Activated CD4-positive, alpha-beta T cell treated with anti-CD3 and anti-CD28 coated beads, Interleukin-2, amount 10 ng/mL, durations not matched to agents 7 days and 5 days (primary cell): ENCODE measurements at places on chromosomes 2 and 18. TPM values are rescaled to one million over a fixed set of nuclear protein-coding genes. Genes with fewer than 3 reads are reported as not detected.

- H3K4me3 ChIP-seq, result no peak overlapping the region
- H3K4me1 ChIP-seq, result peaks cover 93% of the 10 kb centered on the region
- H3K27ac ChIP-seq, result peak overlapping the region; percentile 100
- peaks cover 54% of the 10 kb centered on the region for H3K36me3 ChIP-seq
- H3K27me3 ChIP-seq, result no peaks in the 10 kb centered on the region
- DNase-seq, result no peak
Observed at GRCh38 chr2:195538937-195539336, 118.1 kb upstream of the SLC39A10 start.

- H3K27me3 ChIP-seq, result peaks cover 8% of the 10 kb centered on the region
- H3K4me3 ChIP-seq, result no peak overlapping the region
- no peaks in the 10 kb centered on the region for H3K36me3 ChIP-seq
- no peaks in the 10 kb centered on the region for H3K4me1 ChIP-seq
- DNase-seq, result no peak
- H3K27ac ChIP-seq, result no peak overlapping the region
Observed at GRCh38 chr2:157291018-157291417, 33.5 kb downstream of the GALNT5 start.

DNA sequence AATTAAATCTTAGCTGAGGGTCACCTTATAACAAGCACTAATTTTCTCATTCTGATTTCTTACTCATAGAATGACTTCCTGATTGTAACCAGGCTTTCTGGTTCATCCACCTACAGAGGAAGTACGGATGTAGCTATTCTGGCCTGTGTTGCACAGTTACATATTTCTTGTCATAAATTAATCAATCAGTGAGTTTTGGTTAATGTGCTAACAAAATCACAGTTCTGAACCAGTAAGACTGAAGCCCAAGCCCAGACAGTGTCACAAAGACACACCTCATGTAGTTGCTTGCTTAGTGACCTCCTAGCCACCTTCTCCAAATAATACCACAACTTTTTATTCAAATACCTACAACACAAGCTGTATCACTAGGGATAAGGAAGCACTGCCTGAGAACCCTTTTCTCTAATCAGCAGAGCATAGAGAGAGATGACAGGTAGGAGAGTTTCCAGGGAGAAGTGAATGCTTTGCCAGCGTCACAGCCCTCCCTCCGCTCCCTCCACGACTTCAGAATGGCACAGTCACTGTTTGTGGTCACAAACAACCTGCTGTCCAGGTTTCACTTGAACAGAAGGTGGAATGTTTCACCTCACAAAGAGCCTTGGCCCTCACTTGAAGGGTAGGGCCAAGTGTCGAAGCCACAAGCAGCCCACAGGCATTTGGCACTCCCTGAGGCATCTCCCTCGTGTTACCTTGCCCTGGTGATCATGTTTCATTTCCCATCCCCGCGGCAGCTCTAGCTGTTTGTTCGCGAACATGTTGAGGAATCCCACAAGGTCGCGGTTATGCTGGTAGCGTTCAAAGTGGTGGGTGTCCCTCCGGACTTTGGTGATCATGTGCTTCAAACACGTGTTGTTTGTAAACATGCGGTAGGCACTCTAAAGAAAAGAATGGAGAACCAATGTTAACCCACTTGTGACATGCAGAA, 120.8 kb upstream of the STK17B start:
- DNase-seq, result no peak
- no peaks in the 10 kb centered on the region for H3K27me3 ChIP-seq
- peaks cover 4% of the 10 kb centered on the region for H3K36me3 ChIP-seq

ANKRD29 gene
- 0.25 TPM for total RNA-seq

DNA sequence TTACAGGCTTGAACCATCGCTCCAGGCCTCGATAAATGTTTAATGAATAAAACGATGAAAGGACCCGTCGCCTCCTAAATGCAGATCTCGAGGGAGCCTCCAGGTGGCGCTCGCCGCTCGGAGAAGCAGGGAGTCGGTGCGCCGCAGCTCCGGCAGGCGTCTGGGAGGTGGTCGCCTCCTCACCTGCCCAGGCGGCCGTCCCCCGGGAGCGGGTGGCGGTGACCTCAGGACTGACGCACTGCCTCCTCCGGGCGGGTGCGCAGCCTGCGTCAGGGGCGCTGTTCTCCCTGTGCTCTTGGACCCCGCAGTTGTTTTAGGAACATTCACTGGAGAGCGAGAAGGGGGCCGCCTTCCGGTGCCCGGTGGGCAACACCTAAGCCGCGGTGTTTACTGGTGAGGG, 38.6 kb upstream of the POLE4 start:
- H3K27ac ChIP-seq, result no peak overlapping the region
- peak; percentile 68 for DNase-seq
- peaks cover 27% of the 10 kb centered on the region for H3K27me3 ChIP-seq
- H3K4me3 ChIP-seq, result no peak overlapping the region
- peaks cover 12% of the 10 kb centered on the region for H3K4me1 ChIP-seq
- H3K36me3 ChIP-seq, result no peaks in the 10 kb centered on the region

FSHR gene
- total RNA-seq, result not detected

DNA sequence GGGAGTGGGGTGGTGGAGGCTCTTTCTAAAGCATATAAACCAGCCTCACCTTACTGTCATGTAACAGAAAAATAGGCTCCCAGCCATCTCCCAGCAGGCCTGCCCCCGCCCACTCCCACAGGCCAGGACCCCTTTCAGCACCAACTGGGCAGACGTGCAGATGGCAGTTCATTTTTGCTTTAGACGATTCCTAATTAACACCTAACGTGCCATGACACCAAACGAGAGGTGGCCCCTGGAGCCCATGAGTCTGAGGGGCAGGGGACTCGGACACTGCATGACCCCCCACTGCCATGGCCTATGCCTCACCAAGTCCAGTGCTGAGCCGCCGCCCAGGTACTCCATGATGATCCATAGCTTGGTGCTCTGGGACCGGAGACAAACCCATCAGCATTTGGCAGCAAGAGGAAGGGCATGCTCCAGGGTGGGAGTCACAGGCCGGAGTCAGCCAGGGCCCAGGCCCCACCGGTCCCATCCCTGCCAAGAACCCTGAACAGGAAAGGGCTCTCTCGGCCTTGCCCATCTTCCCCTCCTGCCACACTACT, 7.9 kb downstream of the STK25 start:
- H3K27ac ChIP-seq, result peak overlapping the region; percentile 9
- peaks cover 5% of the 10 kb centered on the region for H3K36me3 ChIP-seq
- no peaks in the 10 kb centered on the region for H3K27me3 ChIP-seq

- H3K27me3 ChIP-seq, result no peaks in the 10 kb centered on the region
- no peaks in the 10 kb centered on the region for H3K36me3 ChIP-seq
- H3K27ac ChIP-seq, result no peak overlapping the region
- DNase-seq, result no peak
Observed at GRCh38 chr18:32683044-32683443, 89.8 kb downstream of the KLHL14 start.

MROH2A gene
- total RNA-seq, result not detected

DNA sequence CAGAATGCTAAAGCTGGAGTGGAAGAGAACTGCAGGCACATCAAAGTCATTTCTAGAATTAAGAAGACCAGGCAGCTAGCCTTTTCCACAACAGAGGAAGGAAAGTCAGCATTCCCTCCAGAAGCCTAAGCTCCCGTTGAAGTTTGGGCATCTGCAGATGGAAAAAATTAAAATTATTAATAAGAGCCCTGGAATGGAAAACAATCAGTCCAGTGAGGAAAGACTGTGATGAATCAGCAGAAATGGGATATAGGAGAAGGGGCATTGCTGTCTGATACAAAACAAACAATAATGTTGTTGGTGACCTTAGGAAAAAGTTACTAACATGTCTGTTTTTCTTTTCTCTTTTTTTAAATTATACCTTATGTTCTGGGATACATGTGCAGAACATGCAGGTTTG, 450.7 kb upstream of the SLC14A2 start:
- H3K4me1 ChIP-seq, result no peaks in the 10 kb centered on the region
- H3K27ac ChIP-seq, result no peak overlapping the region
- DNase-seq, result no peak
- peaks cover 5% of the 10 kb centered on the region for H3K27me3 ChIP-seq

- H3K27me3 ChIP-seq, result peaks cover 78% of the 10 kb centered on the region
- no peak overlapping the region for H3K27ac ChIP-seq
- H3K4me3 ChIP-seq, result no peak overlapping the region
Observed at GRCh38 chr18:78986018-78986481, 6.4 kb downstream of the SALL3 start.

DNA sequence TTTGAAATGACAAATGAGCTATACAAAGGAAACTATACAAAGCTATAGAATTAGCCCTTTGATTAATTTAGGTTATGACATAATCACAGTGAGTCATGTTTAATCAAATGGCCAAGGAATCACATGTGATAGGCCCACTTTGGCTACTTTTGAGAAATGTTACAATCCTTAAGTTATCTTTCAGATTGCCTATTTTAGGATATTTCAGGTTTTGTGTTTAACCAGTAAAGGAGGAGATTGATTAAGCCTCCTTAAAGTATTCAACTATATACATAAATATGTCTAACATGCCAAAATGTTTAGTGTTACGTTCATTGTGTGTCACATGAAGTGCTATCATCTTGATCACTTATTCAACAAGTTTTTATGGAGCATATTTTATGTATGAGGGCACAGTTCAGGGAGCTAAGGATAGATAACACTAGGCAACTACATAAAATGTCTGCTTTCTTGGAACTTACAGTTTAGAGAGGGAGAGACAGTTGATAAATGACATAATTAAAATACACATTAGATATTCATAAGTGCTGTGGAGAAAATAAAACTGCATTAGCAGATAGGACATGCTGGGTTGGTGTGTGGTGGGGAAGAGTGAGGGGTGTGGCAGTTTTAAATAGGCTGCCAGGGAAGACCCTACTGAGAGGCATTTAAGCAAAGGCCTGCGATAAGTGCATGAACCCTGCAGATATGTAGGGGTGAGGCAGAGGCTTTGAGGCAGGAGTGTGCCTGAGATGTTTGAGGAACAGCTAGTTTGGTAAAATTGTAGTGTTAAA, 77.2 kb downstream of the LTBP1 start:
- DNase-seq, result no peak
- peaks cover 28% of the 10 kb centered on the region for H3K27me3 ChIP-seq
- H3K36me3 ChIP-seq, result no peaks in the 10 kb centered on the region
- H3K27ac ChIP-seq, result no peak overlapping the region
- H3K4me1 ChIP-seq, result no peaks in the 10 kb centered on the region

DNA sequence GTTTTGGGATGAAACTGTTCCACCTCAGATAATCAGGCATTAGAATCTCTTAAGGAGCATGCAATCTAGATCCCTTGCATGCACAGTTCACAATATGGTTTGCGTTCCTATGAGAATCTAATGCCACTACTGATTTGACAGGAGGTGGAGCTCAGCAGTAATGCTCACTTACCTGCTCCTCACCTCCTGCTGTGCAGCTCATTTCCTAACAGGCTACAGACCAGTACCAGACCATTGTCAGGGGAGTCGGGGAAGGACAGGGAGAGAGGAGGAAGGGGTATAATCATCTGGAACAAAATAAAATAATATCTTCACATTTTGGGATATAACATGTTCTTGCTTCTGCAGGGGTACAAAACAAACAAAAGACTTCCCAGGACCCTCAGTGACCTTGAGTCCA, 532.0 kb upstream of the FSHR start:
- H3K4me1 ChIP-seq, result no peaks in the 10 kb centered on the region
- no peak overlapping the region for H3K27ac ChIP-seq
- H3K27me3 ChIP-seq, result no peaks in the 10 kb centered on the region

DNA sequence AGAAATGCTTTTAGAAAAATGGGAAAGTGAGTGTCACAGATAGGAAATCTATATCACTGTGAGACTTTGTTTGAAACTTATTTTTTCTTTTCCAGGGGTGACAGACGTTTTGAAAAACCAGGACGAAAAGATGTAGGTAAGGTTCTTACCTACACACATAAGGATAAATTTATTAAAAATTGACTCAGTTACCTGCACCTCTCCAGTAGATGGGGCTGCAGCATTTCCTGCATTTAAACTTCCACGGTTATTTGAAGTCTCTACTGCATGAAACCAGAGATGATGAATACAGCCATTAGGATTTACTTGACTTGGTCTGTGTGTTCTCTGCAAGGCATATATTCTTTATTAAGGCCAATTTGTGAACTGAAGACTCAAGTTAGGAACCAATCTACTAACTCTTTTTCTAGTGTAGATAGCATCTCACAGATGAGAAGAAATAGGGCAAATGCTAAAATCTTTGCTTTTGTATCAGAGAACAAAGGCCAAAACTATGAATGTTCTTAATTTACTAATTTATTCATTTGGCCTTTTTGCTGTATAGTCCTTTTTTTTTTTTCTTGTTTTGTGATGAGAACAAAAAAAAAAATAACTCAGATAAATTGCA, 15.0 kb downstream of the KCNJ13 start:
- H3K27me3 ChIP-seq, result no peaks in the 10 kb centered on the region
- peak; percentile 64 for DNase-seq
- H3K4me1 ChIP-seq, result peaks cover 22% of the 10 kb centered on the region
- no peak overlapping the region for H3K27ac ChIP-seq

LRP1B gene
- not detected for total RNA-seq

GRCh38 chr2:120775801-120776589, 40.3 kb downstream of the GLI2 start:
- no peaks in the 10 kb centered on the region for H3K36me3 ChIP-seq
- DNase-seq, result no peak
- no peaks in the 10 kb centered on the region for H3K27me3 ChIP-seq
- H3K4me1 ChIP-seq, result no peaks in the 10 kb centered on the region
- no peak overlapping the region for H3K4me3 ChIP-seq

DNA sequence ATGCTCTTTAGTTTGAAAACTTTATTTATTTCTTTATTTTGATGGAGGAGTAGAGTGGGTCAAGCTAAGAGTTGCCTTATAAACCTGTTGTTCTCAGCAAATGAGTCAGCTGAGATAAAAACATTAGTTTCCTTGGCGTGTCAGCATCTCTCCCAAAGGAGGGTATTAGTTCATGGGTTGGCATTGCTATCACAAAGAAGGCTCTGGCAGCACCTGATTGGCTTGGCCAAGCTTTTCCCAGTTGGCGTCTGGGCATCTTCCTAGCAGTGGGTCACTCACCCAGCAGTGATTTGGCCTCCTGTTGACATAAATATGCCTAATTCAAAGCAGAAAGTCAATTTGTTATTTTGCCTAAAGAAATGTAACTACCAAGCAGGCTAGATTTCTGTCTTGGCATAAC, 200.7 kb upstream of the TNP1 start:
- H3K27me3 ChIP-seq, result peaks cover 10% of the 10 kb centered on the region
- H3K36me3 ChIP-seq, result no peaks in the 10 kb centered on the region
- H3K4me1 ChIP-seq, result no peaks in the 10 kb centered on the region
- DNase-seq, result no peak
- no peak overlapping the region for H3K27ac ChIP-seq
- no peak overlapping the region for H3K4me3 ChIP-seq

GRCh38 chr18:13725566-13726231, 659 bp downstream of the FAM210A start:
- peak; percentile 17 for DNase-seq
- H3K27me3 ChIP-seq, result no peaks in the 10 kb centered on the region
- peak overlapping the region; percentile 97 for H3K27ac ChIP-seq
- H3K36me3 ChIP-seq, result peaks cover 29% of the 10 kb centered on the region

ZNF892 gene
- total RNA-seq, result 3.6 TPM

DNA sequence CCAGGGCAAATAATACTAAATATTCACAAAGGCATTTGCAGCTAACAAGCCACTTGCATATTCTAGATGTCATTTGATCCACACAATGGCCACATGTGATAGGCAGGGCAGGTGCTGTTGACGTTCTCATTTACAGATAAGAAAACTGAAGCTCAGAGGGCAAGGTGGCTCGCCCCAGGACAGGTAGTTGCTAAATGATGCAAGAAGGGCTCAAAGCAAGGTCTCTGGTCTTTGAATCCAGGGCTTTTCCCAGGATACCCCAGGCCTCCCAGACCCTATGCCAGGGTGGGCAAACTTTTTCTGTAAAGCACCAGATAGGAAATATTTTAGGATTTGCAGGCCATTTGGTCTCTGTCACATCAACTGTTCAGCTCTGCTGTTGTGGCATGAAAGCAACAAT, 35.1 kb downstream of the LOXHD1 start:
- no peak overlapping the region for H3K27ac ChIP-seq
- H3K4me1 ChIP-seq, result peaks cover 43% of the 10 kb centered on the region
- H3K36me3 ChIP-seq, result peaks cover 2% of the 10 kb centered on the region
- DNase-seq, result no peak
- H3K27me3 ChIP-seq, result peaks cover 3% of the 10 kb centered on the region
